ENCODE measurements at places on chromosomes 1 and 21. TPM values are rescaled to one million over a fixed set of nuclear protein-coding genes. Genes with fewer than 3 reads are reported as not detected.

Gene TEDDM1
- 0.08 TPM for polyA plus RNA-seq

Gene LMOD1
- polyA plus RNA-seq, result 4.6 TPM

Gene RHBG
- 26.3 TPM for polyA plus RNA-seq

Gene NUDT17
- 4.4 TPM for polyA plus RNA-seq

GRCh38 chr21:45021428-45022347, 52.7 kb upstream of the ADARB1 start:
- DNase-seq, result no peak

DNA sequence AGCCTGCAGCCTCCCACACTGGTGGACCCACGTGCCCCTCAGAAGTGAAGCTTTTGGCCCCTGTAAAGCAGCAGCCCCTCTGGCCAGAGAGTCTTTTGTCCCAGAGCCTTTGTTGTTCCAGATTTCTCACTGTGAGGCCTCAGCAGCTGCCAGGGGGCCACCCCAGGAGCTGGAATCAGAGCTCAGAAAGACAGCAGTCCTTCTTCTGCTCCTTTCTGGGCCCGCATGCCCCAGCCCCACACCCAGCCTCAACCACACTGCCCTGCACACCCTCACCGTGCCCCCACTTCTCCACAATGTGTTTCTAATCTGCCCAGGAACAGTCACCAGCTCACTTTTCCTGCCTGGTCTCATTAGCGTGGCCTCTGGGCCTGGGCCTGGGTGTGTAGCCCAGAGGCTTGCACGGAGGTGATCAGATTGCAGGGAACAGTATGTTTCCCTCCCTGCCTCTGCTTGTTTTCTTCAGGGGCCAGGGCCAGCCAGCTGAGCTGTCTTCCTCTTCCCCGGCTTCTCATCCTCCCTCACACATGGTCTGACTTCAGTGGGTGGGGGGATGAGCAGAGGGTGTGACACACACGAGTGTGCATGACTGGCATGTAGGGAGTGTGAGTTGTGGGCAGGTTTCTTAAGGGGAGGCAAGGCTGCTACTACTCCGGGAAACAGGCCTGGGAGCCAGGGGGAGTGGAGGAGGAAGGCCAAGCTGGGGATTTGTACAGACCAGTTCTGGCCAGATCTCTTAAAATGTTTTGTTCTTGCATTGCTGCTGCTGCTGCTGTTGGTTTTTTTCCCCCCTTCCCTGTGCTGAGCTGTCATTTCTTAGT, 82.5 kb upstream of the ZNF648 start:
- DNase-seq, result peak; percentile 74

Measured in left renal pelvis (tissue), 4 donors.